ENCODE measurements at places on chromosomes 12 and 14. TPM values are rescaled to one million over a fixed set of nuclear protein-coding genes. Genes with fewer than 3 reads are reported as not detected.

DNA sequence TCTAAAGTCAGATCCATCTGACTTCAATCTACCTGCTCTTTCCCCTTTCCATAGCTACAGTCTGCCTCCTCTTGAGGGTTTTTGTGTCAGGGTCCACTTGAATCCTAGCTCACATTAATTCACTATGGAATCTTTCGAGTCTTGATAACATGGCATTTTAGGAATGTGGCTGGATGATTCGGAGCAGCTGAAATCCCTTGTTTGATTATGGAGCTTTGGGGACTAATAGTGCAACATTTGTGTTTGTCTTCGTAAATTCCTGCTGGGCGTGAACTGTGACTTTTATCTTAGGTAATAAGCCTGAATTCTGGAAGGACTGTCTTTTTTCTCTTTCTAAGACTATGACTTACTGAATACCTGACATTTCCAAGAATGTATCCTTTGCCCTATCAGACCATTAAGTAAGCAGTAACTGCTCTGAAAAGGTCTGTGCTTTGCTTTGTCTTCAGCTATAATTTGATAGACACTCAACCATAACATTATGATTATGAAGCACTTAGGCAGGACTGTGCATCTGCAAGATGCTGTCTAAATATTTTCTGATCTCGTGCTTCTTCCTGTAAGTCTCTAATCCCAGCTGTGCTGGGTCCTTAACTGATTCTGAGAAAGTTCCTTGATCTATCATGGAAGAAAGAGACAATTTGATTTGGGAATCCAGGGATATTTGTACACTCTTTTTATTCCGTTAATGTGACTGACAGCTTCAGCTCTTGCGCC, 19.0 kb upstream of the PELI2 start:
- no peak for DNase-seq

DNA sequence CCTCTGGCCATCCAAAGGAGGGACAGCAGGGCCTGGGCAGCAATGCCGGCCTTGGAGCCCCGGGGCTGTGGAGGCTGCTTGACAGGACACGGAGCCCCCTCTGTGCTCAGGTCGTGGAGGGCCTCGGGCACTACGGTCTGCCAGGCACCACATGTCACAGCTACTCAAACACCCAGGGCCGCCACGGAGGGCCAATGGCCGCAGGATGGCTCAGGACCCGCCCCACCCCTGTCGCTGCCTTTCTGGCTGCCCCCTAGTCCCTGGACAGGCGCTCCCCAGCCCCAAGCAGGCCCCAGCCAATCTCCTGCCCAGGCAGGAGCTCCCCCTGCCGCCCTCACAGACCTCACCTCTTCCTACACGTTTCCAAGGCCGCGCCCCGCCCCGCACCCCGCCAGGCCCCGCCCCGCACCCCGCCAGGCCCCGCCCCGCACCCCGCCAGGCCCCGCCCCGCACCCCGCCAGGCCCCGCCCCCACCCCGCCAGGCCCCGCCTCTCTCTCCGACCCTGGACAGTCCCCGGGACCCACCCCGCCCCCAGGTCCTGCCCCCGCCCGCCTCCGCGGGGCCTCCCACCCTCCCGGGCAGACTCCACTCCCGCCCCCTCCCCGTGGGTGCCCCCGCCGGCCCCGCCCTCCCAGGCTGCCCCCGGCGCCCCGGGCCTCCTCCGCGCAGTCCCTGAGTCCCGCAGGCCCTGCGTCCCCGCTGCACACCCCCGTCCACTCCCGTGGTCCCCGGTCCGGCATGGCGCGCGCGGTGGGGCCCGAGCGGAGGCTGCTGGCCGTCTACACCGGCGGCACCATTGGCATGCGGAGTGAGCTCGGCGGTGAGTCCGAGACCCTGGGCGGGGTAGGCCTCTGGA, at the start of gene ASPG:
TSS of gene ASPG (plus strand) at position 669 of the 857 bp plus-strand sequence. CDS start at position 740, 71 bp downstream.
- no peak for DNase-seq

WNT1 gene
- not detected for total RNA-seq

GLI1 gene
- total RNA-seq, result 22.7 TPM

All from type B pancreatic cell (in vitro differentiated cells).